ENCODE measurements at places on chromosomes 11 and 22.
A peak's percentile ranks its signal among the peaks of the same experiment; 100 is the strongest.

GRCh38 chr11:72098741-72099140, 4.4 kb downstream of the LAMTOR1 start:
- no peak for DNase-seq

GRCh38 chr11:62615521-62615920, 2.5 kb downstream of the ROM1 start:
- DNase-seq = no peak

DNA sequence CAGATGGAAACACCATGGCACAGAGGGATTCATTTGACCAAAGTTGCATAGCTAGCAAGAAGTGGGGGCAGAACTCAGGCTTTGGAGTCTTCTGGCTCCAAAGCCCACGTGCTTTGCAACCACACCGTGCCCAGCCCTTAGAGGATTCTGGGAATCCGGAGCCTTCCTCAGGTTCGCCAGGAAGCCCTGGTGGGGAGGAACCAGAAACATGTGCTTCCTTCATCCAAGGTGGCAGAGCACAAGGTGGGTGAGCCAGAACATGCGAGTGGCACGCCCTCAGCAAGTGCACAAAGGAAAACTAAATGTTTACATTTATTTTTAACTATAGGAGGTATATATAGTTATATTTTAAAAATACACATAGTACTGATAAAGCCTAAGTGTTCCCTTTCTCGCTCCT, 151.9 kb upstream of the NECTIN1 start:
- DNase-seq = no peak

DNA sequence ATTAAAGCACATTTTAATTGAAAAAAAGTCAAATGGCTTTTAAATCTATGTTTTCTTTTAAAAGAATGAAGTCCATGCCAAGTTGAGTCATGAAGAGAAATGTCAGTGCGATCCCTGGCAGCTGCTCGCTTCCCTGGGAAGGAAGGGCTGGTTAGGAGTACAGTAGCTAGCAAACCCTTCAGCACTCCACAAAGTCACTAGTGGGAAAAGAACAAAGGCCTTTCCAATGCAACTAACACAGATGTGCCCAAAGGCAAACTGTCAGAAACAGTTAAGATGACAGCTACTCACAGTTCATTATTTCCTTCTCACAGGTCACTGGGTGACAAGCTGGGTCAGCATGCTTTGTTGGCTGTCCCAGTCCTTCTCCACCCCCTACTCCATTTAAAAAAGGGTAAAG, 308.7 kb downstream of the DCDC1 start:
- peak; percentile 35 for DNase-seq

DNA sequence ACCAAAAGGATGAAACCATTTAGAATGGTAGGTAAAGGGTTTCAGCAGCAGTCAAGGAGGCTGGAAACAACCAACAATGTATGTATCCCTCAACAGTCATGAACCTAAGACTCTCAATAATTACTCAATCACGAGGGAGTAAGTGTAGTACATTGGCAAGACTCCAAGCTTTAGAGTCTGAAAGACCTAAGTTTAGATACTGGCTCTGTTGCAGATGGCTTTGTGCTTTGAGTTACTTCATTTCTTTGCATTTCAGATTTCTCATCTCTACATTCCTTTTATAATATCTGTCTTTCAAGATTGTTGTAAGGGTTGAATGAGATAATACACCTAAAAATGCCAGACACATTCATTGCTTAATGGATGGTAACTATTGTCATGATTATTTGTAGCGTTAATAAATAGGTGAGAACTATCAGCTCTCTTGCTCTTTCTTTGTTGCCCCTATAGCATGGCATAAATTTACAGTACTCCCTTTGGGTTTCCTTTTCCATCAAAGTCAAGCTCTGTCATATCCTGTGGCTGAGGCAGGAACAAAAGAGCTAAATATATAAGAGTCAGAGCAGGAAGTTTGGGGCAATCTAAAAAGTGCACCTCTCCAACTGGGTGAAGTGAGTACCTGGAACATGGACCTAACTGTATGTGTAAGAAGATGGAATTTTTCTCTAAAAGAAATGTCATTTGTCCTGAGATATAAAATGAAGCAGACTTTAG, 228.2 kb upstream of the ZC3H12C start:
- no peak for DNase-seq

- DNase-seq = no peak
Measured at GRCh38 chr11:126340960-126341606, 14.4 kb upstream of the ST3GAL4 start.

DNA sequence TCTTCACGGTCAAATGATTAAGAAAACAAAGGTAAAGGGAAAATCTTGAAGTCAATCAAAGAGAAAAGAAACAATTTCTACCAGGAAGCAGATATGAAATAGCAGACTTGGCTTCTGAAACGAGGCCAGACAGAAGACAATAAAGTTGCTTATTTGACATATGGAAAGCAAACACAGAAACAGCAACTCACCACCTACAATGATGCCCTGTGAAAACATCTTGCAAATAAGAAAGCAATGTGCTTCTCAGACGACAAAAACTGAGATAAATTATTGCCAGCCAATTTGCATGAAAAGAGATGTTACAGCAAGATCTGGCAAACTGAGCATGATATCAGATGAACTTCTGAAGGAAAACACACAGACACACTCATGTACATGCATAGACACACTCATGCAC, 45.9 kb upstream of the CTSC start:
- DNase-seq = no peak

GRCh38 chr11:18100926-18101656, 4.8 kb downstream of the SAAL1 start:
- DNase-seq = no peak

GRCh38 chr11:103108933-103109817, at the start of gene DYNC2H1:
Gene DYNC2H1 (plus strand): TSS chr11:103109426. CDS start chr11:103109575, 149 bp downstream.
- peak; percentile 91 for DNase-seq
